ENCODE measurements at places on chromosomes 2 and 18.

DNA sequence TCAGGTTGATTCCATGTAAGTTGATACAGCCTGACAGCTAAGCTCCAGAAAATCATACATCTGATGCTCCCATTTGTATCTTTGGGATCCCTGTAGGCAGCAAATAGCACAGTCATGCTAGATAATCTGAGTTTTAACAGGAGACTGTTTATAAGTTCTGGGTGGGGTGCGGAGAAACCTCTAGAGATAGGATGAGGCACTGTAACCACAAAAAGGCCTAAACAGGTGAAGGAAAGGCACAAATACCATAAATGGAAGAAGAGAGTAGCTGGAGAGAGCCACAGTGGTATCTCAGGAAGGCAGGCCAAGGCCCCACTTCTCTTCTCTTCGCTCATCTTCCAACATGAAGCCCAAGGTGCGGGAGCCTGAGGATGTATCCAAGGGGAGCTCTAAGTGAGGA, 18.1 kb upstream of the B4GALT6 start:
- DNase-seq: no peak

DNA sequence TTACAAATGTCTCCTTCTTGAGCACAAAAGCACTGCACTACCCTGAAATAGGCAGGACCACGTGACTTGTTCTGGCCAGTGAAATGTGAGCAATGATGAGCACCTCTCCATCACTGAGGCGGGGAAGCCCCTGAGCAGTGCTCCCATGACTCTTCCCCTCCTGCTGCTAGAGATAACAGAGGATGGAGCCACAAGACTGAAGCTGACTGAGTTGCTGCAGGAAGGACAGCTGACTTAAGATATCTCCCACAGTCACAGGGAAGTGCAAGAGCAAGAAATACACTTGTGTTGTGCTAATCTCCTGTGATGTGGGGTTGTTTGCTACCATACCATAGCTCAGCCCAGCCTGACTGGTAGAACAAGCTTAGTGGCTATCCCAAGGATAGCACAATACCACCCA, 38.7 kb downstream of the STK39 start:
- DNase-seq: no peak

GRCh38 chr18:28574175-28574574, 397.2 kb upstream of the CDH2 start:
- DNase-seq: no peak

DNA sequence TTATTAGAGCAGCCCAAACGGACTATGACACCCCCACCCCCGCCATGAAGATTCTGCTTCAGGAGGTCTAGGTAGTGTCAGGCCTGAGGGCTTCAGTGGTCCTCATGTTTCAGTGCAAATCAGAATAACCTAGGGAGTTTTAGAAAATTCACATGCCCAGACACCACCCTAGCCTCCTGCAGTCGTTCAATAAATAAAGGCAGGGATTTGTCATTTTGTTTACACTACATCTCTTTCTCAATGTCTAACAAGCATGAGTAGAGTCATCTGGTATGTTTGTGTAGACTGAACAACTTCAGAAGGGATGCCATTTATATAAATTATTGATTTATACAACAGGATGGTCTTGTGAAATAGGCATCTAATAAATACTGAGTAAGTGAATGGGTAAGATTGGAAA, 112.1 kb upstream of the SERPINE2 start:
- DNase-seq: no peak
